ENCODE measurements at places on chromosomes 2 and 18.
A peak's percentile ranks its signal among the peaks of the same experiment; 100 is the strongest.

GRCh38 chr18:66438711-66439536 is 165.0 kb downstream of the CDH19 start:
- DNase-seq: no peak

GRCh38 chr2:166768393-166769123 is 119.7 kb upstream of the XIRP2 start:
- no peak for DNase-seq

- peak; percentile 16 for DNase-seq
These were observed 241.8 kb upstream of the RAB12 start for GRCh38 chr18:8367217-8367988.

GRCh38 chr18:25669741-25670140 is 317.8 kb upstream of the ZNF521 start:
- no peak for DNase-seq

DNA sequence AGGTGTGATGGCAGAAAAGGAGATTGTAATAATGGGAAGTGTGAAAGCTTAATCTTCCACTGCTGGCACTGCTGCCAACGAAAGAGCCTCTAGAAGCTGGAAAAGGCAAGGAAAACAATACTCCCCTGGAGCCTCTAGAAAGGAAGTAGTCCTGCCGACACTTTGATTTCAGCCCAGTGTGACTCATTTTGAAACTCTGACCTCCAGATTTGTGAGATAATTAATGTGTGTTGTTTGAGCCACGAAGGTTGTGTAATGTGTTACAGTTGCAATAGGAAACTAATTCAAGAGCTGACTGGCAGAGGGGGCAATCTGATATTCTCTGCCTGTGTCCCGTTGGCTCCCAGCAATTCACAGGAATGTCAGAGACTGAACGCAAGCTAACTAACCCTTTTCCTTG is 219.2 kb upstream of the UBE2E3 start:
- DNase-seq: no peak

DNA sequence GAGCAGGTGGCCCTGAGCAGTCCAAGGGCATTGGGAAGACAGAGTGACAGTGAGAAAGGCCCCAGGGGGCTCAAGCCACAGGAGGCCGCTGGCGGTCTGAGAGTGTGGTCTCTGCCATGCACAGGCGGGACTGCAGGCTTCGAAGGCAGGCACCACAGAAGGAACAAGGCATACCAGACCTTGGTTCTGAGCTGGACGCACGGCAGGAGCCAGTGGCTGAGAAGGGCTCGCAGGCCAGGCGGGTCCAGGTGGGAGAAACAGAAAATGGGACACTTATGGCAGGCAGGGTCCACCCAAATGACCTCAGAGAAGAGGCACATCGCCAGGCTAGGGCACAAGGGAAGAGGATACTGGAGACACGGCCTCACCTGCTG is 14.9 kb downstream of the HJURP start:
- DNase-seq: no peak

GRCh38 chr18:23992089-23992940 is 22.2 kb upstream of the TTC39C start:
- peak; percentile 46 for DNase-seq

DNA sequence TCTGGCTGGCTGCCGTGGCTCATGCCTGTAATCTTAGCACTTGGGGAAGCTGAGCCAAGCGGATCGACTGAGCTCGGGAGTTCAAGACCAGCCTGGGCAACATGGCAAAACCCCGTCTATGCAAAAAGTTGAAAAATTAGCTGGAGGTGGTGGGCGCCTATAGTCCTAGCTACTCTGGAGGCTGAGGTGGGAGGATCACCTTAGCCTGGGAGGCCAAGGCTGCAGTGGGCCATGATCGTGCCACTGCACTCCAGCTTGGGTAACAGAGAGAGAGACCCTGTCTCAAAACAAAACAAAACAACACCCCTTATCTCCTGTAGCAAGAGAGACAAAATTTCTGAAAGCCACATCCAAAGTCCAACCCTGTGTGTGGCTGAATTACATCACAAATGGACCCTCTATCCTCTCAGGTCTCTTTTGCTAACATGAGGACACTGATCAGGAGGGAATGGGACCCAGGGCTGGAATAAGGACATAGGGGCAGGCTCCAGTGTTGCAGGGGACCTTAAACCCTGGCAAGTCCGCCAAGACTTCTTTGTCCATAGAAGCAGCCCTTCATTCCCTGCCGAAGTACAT is 64.8 kb downstream of the PSMG2 start:
- DNase-seq: no peak

DNA sequence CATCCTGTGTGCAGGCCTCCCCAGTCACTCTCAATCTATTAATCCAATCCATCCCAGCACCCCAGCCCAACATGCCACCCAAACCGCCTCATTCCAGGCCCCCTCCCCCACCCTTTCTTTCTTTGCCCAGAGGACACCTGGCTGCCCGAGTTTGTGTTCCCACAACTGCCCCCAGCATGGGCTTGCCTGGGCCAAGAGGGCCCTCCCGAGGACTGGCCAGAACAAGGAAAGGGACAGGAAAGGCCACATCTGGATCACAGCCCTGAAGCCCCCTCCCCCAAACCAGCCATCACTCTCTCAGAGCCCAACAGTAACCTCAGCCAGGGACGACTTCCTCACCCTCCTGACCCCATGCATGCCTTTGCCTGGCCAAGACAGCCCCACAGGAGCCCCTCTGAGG is 1.2 kb downstream of the TNS1 start:
- DNase-seq: no peak

DNA sequence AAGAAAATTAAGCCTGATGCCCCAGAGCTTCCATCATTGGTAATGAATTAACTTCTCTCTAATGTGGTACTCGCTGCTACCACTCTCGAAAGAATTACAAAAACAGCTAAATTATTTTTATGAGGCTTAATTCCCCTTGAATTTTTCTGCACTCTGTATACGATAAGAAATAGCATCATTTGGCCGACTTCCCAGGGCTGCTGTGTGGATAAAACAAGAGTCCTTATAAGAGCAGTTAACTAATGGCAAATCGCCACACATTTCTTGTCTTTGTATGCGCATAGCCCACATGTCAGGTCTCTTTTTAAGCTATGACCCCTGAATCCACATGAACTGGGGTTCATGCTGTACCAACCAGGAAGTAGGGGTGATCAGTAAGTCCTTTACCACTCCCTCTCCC is 668.4 kb downstream of the TMEM182 start:
- no peak for DNase-seq

DNA sequence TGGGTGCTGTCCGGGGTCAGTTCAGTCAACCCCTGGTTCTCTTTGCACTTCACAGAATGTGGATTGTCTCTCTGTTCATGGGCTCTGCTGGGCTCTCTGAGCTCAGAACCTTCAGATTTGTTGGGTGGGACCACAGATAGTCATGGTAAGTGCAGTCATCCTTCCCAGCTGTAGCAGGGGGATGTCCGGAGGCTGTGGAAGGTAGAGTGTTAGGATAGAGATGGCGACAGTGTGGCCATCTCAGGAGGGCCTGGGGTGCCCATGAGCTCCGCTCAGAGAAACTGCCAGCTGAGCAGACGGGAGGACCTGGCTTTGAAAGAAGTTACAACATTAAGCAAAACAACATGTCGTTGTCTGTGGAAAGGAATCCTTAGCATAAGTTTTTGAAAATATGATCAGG is 149.8 kb downstream of the FAM210A start:
- no peak for DNase-seq

GRCh38 chr2:128732976-128733431 is 414.3 kb upstream of the HS6ST1 start:
- DNase-seq: no peak

DNA sequence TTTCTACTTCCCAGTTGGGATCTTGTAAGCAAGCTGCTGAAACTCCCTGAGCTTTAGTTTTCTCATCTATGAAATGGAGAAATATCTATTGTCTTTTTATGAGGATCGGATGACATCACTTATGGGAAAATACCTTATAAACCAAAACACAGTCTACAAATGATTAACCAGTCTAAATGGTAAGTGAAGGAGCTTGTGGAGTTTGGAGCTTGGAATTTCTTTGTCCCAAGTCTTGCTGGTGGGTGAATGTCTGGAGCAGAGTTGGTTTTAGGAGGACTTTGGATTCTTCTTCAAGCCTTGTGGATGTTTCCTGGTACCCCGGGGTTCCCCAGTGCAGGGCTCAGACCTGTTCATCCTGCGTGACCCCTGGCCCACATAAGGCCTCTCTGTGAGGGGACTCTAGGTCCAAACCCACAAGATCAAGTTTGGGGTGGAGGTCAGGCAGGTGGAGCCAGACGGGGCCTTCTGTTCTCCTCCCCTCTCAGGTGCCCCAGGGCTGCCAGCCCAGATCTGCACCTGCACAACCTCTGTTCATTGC is 43.2 kb downstream of the FOSL2 start:
- DNase-seq: no peak

GRCh38 chr2:10260130-10260529 is 42.6 kb upstream of the HPCAL1 start:
- DNase-seq: no peak

- no peak for DNase-seq
These were observed 134.8 kb downstream of the EIPR1 start for GRCh38 chr2:3242747-3243369.

DNA sequence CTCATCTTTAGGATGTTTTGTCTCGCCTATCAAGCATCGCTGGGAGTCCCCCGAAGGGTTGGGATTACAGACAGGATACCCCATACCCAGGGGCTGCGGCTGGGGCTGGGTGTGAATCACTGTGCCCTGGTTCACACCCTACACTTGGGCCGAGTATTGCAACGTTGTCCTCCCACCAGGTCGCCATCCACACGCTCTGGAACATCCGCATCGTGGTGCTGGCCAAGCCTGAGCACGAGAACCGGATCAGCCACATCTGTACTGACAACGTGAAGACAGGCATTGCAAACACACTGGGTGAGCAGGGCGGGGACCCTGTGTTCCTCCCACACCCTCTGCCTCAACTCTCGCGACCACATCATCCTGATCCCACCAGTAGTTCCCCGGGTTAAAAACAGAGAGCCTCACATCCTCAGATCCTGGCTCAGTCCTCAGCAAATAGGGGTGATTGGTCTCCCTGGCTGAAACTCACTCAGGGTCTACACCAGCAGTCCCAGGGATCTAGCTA is 87.3 kb upstream of the ATG16L1 start:
- no peak for DNase-seq

DNA sequence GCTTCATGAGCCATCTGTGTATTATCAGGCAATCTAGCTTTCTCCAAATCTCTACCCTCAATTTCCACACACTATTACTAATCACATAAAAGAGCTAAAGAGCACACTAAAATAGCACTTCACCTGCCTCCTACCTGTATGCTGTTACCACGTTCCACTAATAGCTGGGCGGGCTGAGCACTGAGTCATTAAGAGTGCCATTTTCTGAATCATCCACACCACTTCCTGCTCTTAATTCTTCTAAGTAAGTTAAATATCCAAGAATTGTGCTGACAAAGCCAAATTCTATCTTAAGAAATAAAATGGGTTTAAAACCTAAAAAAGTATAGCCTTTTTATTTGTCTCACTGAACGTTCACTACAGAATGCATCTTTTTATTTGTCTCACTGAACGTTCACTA is 35.7 kb downstream of the NOL10 start:
- peak; percentile 77 for DNase-seq

DNA sequence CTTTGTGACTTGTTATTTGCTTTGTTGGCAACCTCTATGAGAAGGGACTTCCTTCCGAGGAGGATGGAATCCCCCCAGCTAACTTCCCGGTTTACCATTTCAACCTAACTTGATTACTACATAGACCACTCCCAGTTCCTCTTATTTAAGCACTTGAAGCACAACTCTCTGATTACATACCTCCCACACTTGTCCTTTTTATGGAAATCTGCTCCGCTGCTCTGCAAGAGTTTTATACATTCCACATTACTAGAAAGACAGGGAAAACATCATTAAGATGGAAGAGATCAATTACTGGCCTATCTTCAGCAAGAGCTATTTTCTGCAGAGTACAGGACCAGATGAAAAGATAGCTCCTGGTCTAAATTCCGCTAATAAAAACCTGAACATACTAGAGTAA is 160.0 kb upstream of the PGAP1 start:
- DNase-seq: no peak

GRCh38 chr18:8188184-8188583 is 421.1 kb upstream of the RAB12 start:
- DNase-seq: no peak

GRCh38 chr18:73545472-73545871 is 602.2 kb downstream of the FBXO15 start:
- DNase-seq: no peak

DNA sequence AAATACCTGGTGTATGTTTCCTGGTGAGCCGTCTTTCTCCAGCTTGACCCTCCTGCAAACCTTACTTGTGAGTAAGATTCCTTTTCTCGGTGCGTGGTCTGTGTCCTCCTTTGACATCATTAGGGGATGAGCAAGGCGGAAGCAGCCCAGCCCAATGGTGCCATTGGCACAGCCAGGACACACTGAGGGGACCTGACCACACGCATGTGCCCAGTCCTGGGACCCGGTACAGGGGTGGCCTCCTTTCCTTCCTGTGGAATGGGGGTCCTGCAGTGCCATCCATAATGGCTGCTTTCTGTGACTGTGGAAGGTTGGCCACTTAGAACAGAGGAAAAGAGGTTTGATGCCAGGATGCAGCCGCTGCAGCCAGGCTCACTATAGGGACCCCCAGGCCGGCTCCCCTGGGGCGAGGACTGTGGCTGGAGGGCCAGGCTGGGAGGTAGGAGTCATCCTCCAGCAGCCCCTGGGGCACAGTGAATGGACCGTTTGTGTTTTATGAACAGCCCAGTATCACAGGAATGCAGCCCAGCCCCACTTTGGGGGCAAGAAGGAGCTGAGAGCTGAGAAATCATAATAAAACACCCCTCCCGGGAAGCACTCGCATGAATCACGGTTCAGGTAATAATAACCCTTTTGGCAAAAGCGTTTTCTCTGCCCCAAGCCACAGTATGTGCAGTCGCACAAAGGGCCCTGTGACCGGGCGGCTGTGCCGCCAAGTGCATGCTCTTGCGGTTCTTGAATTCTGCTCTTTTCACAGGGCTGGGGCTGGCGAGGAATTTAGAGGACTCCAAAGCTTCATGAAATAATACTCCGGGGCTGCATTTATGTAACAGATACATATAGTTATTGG is 73.2 kb downstream of the ASB1 start:
- DNase-seq: no peak

DNA sequence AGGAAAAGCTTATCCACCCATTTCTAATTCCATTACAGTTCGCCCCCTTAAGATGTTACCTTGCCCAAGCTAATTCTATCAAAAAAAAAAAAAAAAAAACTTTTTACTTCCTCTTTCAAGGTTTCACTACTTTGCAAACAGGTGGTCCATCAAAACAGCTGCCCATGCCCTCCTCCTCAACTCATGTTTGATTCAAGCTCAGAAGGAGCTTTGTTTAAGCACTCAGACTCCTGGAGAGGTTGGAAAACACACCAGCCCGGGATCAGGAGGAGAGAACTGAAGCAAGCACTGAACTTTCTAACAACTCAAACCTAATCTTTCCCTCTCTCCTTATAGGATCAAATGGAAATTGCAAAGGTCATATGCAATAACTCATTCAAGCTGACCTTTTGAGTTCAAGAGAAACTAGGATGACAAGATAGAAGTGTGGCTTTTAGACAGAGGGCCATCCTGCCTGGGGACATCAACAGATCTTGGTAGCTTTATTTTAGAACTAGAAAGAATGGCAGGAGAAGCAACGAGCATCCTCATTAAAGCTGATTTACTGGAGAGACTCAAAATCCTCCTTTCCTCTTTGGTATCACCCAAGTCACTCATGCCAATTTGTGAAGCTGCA is 28.3 kb upstream of the FZD7 start:
- no peak for DNase-seq

GRCh38 chr2:182324665-182325064 is 102.2 kb downstream of the PDE1A start:
- DNase-seq: no peak

GRCh38 chr18:50675043-50675442 is 115.2 kb downstream of the MAPK4 start:
- DNase-seq: no peak
